ENCODE measurements at places on chromosomes 12 and 14. TPM values are rescaled to one million over a fixed set of nuclear protein-coding genes. Genes with fewer than 3 reads are reported as not detected.

Gene VCPKMT
- total RNA-seq, result 14.3 TPM

Gene NPFF
- not detected for total RNA-seq

Gene GPR84
- total RNA-seq, result not detected

Gene FGD6
- 12.6 TPM for total RNA-seq

Gene TSPAN9
- 35.5 TPM for total RNA-seq

Gene BATF
- total RNA-seq, result not detected

Gene EFS
- 55.9 TPM for total RNA-seq

- no peaks in the 10 kb centered on the region for H3K36me3 ChIP-seq
- no peak overlapping the region for H3K27ac ChIP-seq
- H3K4me1 ChIP-seq, result no peaks in the 10 kb centered on the region
- no peak for DNase-seq
- no peak overlapping the region for H3K4me3 ChIP-seq
- H3K27me3 ChIP-seq, result peaks cover 4% of the 10 kb centered on the region
These were observed 40.1 kb upstream of the PARP11 start for GRCh38 chr12:3913278-3913677.

DNA sequence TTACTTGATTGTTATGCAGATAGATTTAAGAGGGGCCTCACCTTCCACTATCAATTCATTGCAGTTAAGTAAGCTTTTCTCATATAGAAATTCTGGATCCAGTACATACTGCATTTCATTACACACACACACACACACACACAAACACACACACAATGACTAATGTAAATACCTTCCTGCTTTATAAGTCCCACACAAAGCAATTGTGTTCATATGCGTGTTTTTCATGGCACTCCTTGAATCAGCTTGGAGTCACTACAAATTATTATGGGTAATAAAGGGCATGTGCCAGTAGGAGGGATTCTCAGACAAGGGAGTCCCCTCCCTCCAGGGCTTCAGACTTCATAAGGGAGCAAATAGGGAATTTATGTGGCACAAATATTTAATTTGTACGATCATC, 4.5 kb downstream of the MIPOL1 start:
- no peaks in the 10 kb centered on the region for H3K27me3 ChIP-seq
- no peak overlapping the region for H3K4me3 ChIP-seq
- no peak overlapping the region for H3K27ac ChIP-seq

GRCh38 chr14:91611528-91611927, 101.4 kb upstream of the PPP4R3A start:
- H3K27me3 ChIP-seq, result no peaks in the 10 kb centered on the region
- no peaks in the 10 kb centered on the region for H3K4me1 ChIP-seq
- DNase-seq, result no peak
- H3K27ac ChIP-seq, result no peak overlapping the region

- H3K27ac ChIP-seq, result peak overlapping the region; percentile 82
- peaks cover 5% of the 10 kb centered on the region for H3K36me3 ChIP-seq
- no peaks in the 10 kb centered on the region for H3K27me3 ChIP-seq
- H3K4me1 ChIP-seq, result peaks cover 11% of the 10 kb centered on the region
- H3K4me3 ChIP-seq, result peak overlapping the region; percentile 85
- peak; percentile 44 for DNase-seq
These were observed 412 bp upstream of the SNW1 start for GRCh38 chr14:77761205-77761931.

DNA sequence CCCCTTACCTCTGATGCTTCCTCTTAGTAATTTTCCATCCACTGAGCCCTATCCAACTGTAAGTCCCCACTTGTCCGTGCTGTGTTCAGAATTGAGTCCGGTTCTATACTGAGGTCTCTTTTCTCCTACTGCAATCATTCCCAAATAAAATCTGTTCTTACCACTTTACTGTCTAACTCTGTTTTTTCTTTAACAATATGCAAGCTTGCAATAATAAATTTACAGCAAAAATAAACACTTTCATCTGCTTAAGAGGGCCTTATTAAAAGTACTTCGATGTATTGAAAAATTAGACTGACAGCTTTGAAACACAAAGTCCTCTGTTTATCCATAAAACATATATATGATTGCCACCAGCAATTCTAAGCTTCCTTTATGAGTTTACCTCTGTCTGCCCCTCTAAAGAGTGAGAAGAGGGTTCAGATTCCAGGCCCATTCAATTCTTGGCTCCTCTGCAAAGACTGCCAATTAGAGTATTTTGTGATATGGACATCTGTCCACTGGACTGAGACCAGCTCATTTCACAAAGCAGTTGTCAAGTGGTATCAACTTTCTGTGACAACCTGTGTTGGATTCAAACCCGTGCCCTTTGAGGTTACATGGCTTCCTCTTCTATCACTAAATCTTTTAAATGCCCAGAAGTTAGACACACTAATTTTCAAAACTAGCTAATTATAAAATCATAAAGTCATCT, 39.9 kb upstream of the G2E3 start:
- H3K27me3 ChIP-seq, result peaks cover 37% of the 10 kb centered on the region
- H3K36me3 ChIP-seq, result no peaks in the 10 kb centered on the region
- DNase-seq, result no peak
- no peak overlapping the region for H3K4me3 ChIP-seq
- no peaks in the 10 kb centered on the region for H3K4me1 ChIP-seq

GRCh38 chr12:104339663-104340062, 36.1 kb downstream of the EID3 start:
- H3K27ac ChIP-seq, result no peak overlapping the region
- H3K4me3 ChIP-seq, result no peak overlapping the region
- peaks cover 78% of the 10 kb centered on the region for H3K36me3 ChIP-seq
- no peaks in the 10 kb centered on the region for H3K27me3 ChIP-seq
- H3K4me1 ChIP-seq, result no peaks in the 10 kb centered on the region

DNA sequence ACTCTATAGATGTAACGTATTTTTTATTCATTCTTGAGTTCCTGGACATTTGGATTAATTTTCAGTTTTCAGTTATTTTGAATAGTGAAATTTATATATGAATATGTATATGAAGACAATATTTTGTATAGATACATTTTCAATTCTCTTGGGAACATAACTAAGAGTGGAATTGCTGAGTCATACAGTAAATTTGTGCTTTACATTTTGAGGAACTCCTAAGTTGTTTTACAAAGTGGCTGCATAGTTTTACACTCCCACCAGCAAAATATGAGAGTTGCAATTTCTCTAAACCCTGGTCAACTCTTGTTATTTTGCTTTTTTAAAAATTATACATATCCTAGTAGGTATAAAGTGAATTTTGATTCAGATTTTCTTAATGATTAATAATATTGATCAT, 1838.6 kb upstream of the SEL1L start:
- H3K36me3 ChIP-seq, result no peaks in the 10 kb centered on the region
- H3K4me3 ChIP-seq, result no peak overlapping the region
- H3K4me1 ChIP-seq, result peaks cover 16% of the 10 kb centered on the region
- DNase-seq, result no peak
- no peak overlapping the region for H3K27ac ChIP-seq

- H3K4me3 ChIP-seq, result no peak overlapping the region
- no peaks in the 10 kb centered on the region for H3K27me3 ChIP-seq
- peaks cover 98% of the 10 kb centered on the region for H3K36me3 ChIP-seq
- DNase-seq, result no peak
- H3K4me1 ChIP-seq, result no peaks in the 10 kb centered on the region
- no peak overlapping the region for H3K27ac ChIP-seq
These were observed 10.6 kb downstream of the FICD start for GRCh38 chr12:108525681-108526080.

DNA sequence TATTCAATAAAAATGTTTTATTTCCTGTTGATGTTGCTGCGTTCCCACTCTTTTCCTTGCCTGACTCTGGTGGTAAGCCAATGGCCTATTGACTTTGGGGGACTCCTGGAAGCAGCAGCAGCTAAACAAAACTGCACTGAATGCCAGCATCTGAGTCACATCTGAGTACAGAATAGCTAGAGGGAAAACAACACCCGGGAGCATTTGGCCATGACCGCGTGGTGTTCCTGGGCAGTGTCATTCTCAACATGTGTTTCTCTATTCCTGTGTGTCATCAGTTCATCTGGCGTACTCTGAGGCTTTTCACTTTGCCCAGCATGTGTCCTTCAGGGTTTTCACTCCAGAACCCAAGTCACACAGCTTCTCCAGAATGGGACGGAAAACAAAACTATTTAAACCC, 238.8 kb downstream of the PAWR start:
- H3K27me3 ChIP-seq, result no peaks in the 10 kb centered on the region
- peak; percentile 41 for DNase-seq
- H3K4me1 ChIP-seq, result no peaks in the 10 kb centered on the region
- H3K27ac ChIP-seq, result peak overlapping the region; percentile 28
- no peak overlapping the region for H3K4me3 ChIP-seq

GRCh38 chr14:34691206-34691605, 23.2 kb downstream of the CFL2 start:
- no peak overlapping the region for H3K4me3 ChIP-seq
- no peak overlapping the region for H3K27ac ChIP-seq
- no peaks in the 10 kb centered on the region for H3K27me3 ChIP-seq

DNA sequence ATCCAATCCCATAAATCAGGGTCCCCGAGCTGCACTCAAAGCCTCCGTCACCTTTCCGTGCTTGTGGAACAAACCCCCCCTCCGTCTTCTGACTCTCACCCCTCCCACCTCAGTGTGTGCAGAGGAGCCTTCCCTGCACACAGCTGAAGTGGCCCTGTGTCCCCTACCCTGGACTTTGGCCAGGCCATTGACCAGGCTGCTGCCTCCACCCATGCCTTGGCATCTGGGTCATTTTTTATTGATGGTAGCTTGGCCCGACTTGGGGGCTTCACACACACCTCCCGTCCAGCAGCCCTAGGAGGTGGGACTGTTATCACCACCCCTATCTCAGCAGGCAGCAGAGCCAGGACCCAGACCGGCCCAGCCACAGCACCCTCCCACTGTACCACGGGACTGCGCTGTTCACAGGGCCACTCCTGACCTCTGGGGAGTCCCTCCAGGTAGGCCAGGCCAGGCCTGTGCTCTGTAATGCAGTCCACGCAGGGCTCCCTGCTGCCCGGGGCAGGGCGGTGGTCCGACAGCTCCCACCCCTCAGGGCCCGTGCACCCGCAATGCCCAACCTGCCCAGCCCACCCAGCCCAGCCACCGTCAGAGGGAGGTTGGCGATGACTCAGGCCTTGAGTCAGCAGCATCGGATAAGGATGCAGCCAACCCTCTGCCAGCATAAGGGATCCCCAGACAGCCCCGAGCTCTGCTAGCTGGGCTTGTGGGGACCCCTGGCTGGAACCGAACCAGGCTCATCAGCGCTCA, 9.2 kb upstream of the INF2 start:
- DNase-seq, result peak; percentile 59
- no peaks in the 10 kb centered on the region for H3K36me3 ChIP-seq
- H3K27ac ChIP-seq, result peak overlapping the region; percentile 97
- peaks cover 58% of the 10 kb centered on the region for H3K4me1 ChIP-seq

DNA sequence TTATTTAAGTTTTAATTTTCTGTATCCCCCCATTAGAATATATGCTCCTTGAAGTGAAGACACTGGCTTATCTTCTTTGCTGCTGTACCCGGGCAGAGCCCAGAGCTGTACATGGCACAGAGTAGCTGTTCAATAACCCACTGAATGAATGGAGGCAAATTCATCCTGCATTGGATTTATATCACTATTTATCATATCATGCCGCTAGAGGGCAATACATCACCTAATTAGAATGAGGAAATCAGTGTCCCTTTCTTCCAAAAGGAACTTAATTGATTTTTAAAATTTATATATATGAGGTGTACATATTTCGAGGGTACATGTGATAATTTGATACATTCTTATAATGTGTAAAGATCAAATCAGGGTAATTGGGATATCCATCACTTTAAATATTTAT, 89.2 kb upstream of the TMEM260 start:
- peaks cover 33% of the 10 kb centered on the region for H3K4me1 ChIP-seq
- no peak overlapping the region for H3K27ac ChIP-seq
- DNase-seq, result peak; percentile 77

DNA sequence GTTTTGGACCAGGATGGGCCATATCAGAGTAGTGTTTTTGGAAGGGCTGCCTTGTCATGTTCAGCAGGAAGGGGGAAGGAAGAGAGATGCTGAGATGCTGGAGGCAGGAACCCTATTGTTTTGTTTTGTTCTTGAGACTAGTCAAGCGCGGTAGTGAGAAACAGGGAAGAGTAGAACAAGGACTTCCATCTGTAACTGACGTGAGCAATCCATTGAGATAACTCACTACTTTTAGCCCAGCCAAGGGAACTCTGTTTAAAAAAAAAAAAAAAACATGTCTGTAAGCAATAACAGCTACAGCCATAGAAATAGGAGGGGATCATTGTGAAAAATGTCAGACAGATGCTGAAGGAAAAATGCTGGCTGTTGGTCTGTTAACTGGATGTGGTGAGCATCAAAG, 34.0 kb downstream of the CD9 start:
- H3K4me3 ChIP-seq, result no peak overlapping the region
- H3K27ac ChIP-seq, result no peak overlapping the region
- no peaks in the 10 kb centered on the region for H3K36me3 ChIP-seq

- no peak for DNase-seq
- H3K4me3 ChIP-seq, result no peak overlapping the region
- H3K36me3 ChIP-seq, result no peaks in the 10 kb centered on the region
- H3K27me3 ChIP-seq, result no peaks in the 10 kb centered on the region
- H3K27ac ChIP-seq, result no peak overlapping the region
- H3K4me1 ChIP-seq, result peaks cover 10% of the 10 kb centered on the region
These were observed 126.7 kb downstream of the CALM1 start for GRCh38 chr14:90523544-90523943.

GRCh38 chr14:49607583-49607982, 8.8 kb downstream of the LRR1 start:
- H3K27ac ChIP-seq, result no peak overlapping the region
- no peak for DNase-seq
- no peaks in the 10 kb centered on the region for H3K27me3 ChIP-seq
- no peak overlapping the region for H3K4me3 ChIP-seq

GRCh38 chr14:104738375-104739019, 14.4 kb upstream of the SIVA1 start:
- no peak for DNase-seq
- H3K4me1 ChIP-seq, result no peaks in the 10 kb centered on the region

- H3K36me3 ChIP-seq, result no peaks in the 10 kb centered on the region
- no peak for DNase-seq
- no peaks in the 10 kb centered on the region for H3K4me1 ChIP-seq
- H3K27ac ChIP-seq, result no peak overlapping the region
- no peaks in the 10 kb centered on the region for H3K27me3 ChIP-seq
These were observed 134.7 kb upstream of the CRY1 start for GRCh38 chr12:107228076-107228475.

DNA sequence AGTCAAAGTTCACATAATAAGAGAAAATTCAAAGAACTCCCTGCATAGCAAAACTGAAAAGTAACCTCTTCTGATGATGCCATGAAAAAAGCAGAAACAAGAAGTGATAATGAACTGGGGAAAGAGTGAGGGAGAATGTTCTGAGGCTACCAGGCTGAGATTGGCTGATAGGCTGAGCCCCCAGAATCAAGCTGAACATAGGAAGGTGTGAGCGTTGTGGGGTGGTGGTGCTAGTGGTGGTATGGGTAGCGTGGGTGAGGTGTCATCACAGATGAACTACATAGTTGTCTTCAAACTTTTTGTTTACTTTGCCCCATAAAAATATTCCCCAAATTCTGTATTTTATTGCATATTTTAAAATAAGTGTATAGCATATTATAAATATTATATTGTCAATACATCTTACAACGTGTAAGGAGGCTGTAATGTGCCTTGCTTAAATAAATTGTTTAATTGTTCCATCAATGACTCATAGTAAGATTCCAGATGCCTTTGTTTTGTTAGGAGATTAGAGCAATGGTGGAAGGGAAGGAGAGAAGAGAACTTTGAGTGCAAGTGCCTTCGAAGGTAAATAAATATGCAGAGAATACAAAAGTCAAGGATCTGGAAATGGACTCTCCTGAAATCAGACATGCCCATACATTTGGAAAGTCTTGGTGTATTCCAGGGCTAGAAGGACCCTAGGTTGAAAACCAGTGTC, 15.8 kb upstream of the CFAP54 start:
- no peaks in the 10 kb centered on the region for H3K36me3 ChIP-seq
- H3K27ac ChIP-seq, result no peak overlapping the region
- no peak overlapping the region for H3K4me3 ChIP-seq
- DNase-seq, result no peak

Data from A673 (cell line).